Activated T-helper 1 cell treated with Interleukin-2 at 50 U/mL for 16 hours (primary cell): ENCODE measurements at places on chromosomes 16 and 17.

DNA sequence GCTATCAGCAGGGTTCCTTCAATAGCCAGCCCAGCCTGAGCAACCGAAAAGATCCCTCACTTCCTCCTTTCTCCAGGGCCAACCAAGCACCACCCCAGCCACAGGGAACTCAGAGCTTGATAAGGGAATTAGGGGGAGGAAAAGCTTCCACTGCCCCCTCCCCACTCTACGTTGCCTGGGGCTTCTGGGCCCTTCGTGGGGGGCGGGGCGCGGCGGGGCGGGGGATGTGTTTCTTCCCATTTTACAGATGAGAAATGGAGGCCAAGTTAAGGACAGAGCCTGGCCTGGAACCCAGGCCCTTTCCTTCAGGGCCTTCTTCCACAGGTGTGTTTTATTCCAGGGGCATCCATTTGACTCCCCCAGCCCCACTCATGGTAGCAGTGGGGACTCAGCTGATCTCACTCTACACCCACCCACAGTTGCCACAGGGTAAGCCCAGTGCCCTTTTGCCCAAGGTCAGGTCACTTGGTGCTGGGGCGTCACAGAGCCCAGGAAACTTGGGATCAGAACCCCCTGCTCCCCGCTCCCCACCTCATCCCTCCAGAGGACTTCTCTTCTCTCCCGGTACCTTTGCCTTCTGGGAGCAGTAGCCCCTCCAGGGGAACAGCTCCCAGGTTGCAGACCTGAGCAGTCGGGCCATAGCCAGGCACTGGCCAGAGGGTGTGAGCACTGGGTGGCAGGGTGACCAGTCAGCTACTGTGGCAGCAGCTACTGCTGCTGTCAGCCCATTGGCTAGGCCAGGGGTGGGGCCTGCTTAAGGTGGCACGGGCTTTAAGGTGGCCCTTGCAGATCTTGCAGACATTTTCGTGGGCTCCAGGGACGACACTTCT is at the start of gene LDHD:
TSS of gene LDHD (minus strand) at position 700 of the 830 bp plus-strand sequence. CDS start at position 640, 60 bp downstream.
- DNase-seq = no peak

GRCh38 chr16:30777591-30778297 is 9.3 kb downstream of the ZNF629 start:
- DNase-seq = no peak

- peak; percentile 13 for DNase-seq
Observed at GRCh38 chr17:4365628-4366326, 698 bp downstream of the UBE2G1 start.

- no peak for DNase-seq
Observed at GRCh38 chr16:54009464-54010176, 277.0 kb downstream of the IRX3 start.

- no peak for DNase-seq
Observed at GRCh38 chr17:77948690-77949114, 9.8 kb upstream of the TNRC6C start.

DNA sequence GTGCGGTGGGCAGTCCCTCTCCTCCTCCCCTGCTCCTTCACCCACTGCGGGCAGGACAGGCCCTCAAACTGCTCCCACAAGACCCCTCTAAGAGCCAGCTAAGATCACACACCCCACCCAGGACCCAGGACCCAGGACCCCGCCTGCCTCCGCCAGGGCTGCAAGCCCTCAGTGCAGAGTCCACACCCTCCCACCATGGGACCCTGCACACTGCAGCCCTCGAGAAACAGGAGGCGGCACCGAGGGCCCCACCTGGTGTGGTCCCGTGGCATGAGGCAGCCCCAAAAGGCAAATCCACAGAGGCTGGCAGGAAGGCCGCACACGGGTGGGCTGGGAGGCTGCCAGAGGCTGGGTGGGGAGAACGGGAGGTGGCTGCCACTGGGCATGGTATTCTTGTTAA is 94.7 kb downstream of the ENGASE start:
- DNase-seq = no peak

GRCh38 chr16:16083421-16084156 is 134.2 kb downstream of the ABCC1 start:
- DNase-seq = no peak

DNA sequence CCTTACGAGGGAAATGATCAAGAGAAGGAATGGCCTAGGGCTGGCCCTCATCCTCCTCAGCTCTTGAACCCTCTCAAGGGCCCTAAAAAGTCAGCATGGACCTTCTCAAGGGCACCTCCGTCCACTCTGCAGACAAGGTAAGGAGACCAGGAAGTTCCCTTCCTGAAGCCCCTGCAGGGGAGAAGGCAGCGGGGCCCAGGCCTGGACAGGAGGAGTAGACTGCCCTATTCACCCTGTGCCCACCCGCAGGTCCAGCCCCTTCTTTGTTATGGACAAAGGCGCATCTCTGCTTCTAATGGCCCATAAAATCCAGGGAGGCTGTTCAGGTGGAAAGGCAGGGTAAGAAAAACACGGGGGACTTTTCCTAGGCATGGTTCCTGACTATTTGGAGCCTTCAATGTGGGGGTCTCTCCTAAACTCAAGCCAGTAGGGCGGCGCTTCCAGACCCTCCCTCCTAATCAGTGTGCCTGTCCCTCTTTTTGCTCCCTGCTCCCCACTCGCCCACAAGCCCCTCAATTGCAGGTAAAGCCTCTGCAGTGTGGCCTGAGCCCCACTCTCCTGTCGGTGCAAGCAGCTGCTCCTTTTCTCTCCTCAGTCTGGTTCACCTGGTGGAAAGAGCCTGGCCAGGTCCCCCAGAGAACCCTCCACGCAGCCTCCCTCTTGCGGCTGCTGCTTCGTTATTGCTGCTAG is 28.2 kb downstream of the AXIN2 start:
- no peak for DNase-seq

GRCh38 chr17:66228887-66229782 is at the start of gene APOH:
APOH (minus strand) TSS chr17:66229415; CDS start chr17:66229379, 36 bp downstream.
- DNase-seq = no peak

- no peak for DNase-seq
Observed at GRCh38 chr16:69477546-69477945, 53.1 kb downstream of the CYB5B start.

- no peak for DNase-seq
Observed at GRCh38 chr17:4605826-4606225, 21.5 kb downstream of the SMTNL2 start.

GRCh38 chr17:78780335-78780734 is 1.7 kb downstream of the CYTH1 start:
- no peak for DNase-seq

DNA sequence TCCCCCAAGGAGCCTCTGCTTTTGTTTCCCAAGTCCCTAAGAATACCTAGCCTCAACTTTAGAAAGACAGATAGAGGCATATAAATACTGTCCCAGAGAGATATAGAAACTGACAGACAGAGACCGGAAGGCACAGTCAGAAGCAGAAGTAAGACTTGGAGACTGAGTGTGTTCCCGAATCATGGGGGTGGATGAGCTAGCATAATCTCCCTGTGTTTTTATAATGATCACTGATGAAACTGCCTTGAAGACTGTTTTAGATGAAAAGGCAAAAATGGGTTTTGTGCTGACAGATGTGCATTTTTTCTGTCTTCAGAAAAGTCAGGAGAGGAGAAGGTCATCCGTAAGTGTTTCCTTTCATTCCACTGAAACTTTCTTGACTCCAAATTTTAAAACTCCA is 8.3 kb upstream of the PSMD3 start:
- no peak for DNase-seq

GRCh38 chr17:19753661-19754463 is 5.8 kb upstream of the ALDH3A1 start:
- no peak for DNase-seq

DNA sequence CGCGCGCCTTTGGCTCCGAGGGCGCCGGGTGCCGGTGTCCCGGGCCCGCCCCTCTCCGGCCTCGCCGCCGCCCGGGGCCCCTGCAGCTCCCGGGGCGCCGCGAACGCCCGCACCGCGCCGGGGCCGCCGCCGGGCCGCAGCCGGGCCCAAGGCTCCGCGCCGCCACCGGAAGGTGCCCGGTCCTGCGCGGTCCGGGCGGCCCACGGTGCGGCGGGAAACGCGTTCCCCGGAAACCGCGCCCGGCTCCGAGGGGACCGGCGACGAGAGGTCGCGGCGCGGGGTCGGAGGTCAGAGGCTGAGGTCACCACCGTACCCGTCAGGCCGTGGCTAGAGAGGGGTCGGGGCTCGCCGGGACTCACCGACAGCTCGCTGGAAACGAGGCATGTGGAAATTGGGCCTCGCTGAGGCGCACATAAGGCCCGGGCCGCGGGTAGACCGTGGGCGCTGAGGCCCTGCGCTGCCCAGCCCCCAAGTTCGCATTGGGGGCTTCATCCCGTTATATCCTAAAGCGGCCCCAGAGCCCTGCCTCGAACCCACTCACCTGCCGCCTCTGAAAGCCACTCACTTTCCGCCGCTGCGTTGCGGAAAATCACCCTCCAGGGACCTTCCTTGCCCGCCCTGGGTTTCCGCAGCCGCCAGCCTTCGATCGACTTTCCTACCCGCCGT is at the start of gene DUS1L:
TSS of gene DUS1L (minus strand) at position 167 of the 666 bp plus-strand sequence. CDS start 745 bp downstream, outside the sequence.
- DNase-seq = peak; percentile 60

DNA sequence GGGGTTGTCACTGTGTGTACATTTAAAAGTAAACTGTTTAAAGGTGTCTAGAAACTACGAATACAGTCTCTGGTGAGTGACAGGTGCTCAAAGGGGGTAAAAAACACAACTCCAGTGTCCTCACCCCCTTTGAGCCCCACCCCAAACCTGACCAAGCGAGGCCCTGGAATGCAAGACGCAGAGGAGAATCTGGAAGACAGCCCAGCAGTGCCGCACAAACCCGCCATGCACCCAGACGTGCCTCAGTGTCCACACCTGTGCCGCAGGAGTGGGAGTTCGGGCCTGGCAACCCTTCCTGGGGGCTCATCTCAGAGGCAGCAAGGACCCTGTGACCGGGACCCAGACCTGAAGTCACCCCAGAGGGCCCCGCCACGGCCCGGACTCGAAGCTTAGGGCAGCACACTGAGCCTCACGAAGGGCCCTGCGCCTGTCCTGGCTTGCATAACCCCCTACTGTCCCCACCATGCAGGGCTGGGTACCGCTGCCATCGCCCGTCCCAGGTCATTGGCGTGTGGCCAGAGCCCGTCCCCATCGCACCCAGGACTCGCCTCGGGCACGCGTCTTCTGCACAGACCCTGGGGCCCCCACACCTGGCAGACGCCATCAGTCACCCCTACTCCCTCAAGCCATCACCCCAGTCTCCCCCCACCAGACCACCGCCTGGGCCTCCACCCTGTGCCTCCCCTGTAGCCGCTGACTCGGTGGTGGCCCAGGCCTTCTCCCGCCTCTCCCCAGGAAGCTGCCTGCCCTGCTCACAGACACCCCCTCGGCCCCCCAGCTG is 33.0 kb upstream of the ZC3H18 start:
- DNase-seq = no peak

GRCh38 chr16:48156790-48157209 is 1.0 kb upstream of the ABCC12 start:
- DNase-seq = peak; percentile 57

DNA sequence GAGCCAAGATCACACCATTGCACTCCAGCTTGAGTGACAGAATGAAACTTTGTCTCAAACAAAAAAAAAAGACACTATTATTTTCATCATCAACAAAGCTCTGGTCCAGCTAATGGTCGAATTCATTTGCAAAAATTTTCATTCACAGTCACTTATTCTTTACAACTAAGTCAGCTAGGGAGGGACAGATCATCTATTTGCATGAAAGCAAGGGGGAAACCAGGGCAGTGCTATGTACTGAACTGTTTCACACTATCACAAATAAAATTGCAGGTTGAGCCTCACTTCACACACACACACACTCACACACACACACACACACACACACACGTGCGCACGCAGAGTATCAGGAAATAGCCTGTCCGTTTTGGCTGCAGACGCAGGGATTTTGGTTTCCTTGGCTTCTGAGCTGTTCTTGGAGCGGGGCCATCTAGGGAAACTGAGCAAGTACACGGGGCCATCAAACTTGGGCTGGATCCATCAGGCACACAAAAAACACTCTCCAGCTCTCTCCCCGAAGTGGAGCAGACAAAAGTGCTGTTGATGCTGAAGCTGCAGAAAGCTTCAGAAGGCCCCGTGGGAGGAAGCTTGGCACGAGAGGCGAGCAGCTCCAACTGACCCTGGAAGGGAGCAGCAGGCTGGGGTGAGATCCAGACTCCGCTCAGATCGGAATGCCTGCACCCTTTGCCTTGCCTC is 44.3 kb upstream of the HELZ start:
- no peak for DNase-seq

- DNase-seq = peak; percentile 29
Observed at GRCh38 chr17:41678907-41679739, 9.6 kb upstream of the EIF1 start.

- peak; percentile 7 for DNase-seq
Observed at GRCh38 chr17:42387661-42388380, 421 bp downstream of the STAT3 start.

DNA sequence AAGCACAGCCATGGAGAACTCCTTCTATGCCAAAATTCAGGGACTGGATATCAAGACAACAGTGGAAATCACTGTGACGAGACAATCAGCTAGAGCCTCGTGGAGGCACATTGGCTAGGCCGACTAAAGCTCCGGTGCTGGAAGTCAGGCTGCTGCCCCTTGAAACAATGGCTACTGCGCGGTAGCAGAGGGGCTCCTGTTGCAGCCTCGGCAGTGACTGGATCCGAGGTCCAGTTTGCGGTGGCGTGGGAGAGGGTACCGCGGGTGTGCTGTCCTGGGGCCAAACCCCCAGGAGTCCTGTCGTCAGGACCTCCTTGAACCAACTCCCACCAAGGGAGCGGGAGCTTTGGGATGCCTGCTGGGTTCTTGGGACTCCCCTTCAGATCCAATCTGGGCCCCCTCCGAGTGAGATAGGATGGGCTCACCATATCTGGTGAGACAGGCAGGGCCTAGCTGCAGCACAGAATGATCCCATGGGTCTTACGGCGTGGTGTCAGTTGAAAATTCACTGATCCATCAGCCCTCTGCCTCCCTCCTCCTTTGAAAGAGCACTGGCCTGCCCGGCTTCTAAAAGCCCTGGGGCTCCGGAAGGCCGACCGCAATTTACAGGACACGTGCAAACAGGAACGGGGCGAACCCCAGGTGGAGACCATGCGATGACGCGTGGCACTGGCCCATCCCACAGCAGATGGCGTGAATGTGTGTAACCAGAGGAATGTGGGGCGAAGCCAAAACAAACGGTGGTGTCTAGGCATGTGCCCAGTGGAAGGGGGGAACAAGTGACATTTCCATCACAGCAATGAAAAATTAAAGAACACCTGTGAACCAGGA is 15.8 kb upstream of the KCNJ18 start:
- DNase-seq = no peak

- DNase-seq = no peak
Observed at GRCh38 chr17:38451840-38452529, 23.7 kb downstream of the ARHGAP23 start.

GRCh38 chr17:78559749-78560368 is 17.3 kb downstream of the DNAH17 start:
- DNase-seq = no peak
